PC-3 (cell line): ENCODE measurements at places on chromosomes 4 and X. TPM values are rescaled to one million over a fixed set of nuclear protein-coding genes. Genes with fewer than 3 reads are reported as not detected.
A peak's percentile ranks its signal among the peaks of the same experiment; 100 is the strongest.

DNA sequence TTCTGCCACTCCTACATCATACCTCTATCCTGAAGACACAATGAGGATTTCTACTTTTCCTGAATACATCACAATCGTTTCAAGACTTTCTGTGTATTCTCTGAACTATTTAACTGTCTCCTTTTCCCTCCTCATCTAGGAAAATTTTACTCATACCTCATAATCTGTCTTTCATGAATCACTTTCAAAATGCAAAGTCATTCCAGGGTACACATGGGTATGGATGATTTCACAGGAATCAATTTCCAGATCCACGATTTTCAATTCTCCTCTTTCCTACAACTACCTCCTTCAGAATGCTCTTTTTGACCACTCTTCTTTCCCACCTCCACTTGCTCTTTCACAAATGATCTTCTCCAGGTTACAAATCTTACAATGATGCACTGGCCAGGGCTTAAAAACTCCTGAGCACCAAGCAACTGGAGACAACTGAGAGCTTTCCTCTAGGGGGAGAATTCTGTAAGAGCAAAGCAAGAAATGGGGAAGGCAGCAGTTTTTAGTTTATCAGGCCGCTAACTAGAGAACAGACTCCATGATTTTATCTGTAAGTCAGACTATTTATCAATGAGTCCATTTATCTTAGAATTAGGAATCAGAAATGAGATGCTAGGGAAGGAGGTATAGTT lies 116.4 kb downstream of the PPP3CA start:
- peak; percentile 7 for DNase-seq

DNA sequence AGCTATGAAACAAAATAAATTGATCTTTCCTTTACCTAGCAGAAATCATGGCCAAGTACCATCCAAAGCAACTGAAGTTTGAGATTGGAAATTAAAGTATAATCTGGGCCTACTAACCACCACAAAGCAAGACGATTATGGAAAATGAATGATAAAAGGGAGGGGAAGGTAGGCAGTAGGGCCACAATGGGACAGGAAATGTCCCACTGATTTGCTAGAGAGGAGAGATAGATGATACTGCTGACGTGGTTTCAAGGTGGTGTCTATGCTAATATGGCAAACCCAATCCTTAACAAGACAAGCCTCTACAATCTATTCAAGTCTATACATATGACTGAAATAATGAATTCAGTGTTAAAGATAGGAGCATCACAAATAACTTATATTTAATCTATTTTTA lies 6.1 kb downstream of the TMPRSS11F start:
- no peak for DNase-seq

DNA sequence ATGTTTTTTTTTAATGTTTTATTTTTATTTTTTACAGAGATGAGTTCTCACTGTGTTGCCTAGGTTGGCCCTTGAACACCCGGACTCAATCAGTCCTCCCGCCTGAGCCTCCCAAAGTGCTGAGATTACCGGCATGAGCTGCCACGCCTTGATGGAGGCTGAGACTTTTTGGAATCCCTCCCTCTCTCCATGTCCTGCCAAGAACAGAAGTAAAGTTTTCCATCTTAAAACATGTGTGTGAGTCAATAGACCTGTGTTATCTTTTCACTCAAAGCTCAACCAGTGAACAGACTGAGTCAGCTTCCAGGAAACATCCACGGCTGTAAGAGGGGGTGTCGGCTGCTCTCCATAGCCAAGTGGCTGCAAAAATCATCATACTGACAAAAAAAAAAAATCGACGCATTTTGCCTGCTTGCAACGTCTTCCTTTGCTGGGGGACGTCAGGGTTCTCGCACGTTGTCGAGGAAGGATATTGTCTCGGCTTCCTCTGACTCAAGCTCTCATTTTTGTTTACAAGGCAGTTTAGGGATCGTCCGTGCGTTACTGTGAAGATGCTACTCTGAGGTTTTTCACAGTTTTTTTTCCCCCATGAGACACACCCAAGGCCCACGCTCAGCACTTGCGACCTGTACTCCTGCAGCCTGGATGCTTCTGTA lies 10.0 kb upstream of the ASMTL start:
- peak; percentile 52 for DNase-seq

DNA sequence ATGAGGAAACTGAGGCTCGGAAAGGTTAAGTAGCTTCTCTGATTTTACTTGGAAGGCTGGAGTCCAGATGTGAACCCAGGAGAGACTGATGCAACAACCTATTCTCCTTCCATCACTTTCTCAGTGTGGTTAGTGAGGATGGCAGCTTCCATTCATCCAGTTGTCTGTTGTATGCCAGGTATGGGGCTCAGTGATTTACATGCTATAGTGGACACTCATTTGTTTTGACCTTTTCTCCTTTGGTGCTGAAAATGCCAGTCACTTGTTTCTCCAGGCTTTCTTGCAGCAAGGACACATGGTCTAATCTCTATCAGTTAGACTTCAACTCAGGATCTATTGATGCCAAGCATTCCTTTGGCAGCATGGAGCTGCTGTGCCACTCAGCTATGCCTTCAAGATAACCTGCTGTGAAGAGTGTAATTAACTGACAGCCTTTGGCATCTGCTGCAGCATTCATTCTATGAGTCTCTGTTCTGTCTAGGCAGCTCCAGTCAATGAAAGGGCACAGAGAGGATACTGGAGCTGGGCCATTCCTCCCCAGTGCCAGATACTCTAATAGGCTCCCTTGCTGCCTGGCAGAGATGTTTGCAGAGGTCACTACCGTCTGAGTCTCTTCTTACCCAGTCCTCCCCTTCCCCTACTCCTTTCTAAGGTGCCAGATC lies 11.0 kb upstream of the CWH43 start:
- no peak for DNase-seq

DNA sequence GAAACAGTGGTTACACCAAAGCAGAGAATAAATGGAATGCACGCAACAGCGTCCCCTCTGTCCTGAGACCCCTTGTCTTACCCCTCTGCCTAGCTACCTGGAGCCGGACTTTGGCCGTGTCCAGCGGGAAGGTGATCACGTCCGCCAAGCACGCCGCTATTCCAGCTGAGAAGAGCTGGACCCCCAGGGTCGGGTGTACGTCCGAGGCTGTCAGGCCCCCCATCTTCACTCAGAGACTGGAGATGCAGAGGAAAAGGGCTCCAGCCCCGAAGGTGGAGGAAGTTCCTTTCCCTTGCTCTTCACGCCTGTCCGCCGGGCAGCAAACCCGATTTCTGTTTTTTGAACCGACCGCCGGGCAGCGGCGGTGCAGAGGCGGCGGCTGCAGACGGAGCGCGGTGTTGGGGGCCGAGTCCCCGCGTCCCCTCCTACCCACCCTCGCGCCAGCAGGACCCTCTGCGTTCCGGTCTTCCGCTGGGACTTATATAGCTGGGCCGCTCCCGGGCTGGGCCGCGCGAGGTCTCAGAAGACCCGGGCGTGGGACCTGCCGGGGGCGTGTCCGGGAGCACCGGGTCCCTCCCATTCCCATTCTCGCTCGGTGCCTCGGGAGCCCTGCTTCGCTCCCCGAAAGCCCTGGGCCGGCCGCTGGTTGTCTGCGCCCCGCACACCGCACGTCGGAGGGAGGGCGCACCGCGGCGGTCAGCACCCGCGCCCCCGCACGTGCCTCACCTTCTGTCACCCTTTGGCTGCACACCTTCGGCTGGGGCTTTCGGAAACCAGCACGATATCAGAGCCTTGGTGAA lies at the start of gene UCP1:
TSS of gene UCP1 (minus strand) at position 455 of the 800 bp plus-strand sequence. CDS start at position 223, 232 bp downstream.
- no peak for DNase-seq

DNA sequence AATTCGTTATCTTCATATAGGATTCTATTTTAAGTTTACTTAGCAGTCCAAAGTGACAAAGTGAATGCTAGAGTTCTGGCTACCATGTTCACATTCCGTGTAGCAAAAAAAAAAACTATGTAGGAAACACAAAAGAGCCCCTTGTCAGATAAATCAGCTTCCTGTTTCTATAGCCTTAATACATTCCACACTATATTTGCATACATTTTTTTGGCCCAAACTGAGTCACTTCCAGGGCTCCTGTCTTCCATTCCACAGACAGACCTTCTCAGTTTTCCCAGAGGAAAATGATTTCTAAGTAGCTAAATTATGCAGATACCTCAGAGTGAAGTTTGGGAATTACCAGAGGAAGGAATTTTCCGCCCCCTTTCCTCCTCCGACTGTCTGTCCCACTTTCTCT lies 841.9 kb upstream of the HS3ST1 start:
- DNase-seq: no peak

DNA sequence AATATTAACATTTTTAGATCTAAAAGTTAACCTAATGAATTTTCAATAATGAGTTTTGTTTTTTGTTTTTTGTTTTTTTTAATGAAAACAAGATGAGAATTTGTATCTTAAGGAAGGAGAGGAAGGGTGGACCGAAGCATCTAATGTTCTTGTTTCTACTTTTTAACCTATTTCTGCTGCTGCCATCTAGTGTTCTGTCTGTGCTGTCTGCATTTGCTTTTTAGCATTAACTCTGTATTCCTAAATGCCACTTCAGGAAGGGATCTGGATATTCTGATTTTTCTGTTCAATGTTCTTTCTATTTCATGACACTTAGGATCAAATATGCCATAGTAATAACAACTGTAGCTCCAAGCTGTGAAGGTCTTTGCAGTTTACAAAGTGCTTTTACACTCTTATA lies 161.7 kb downstream of the BRWD3 start:
- DNase-seq: peak; percentile 22

GRID2 gene
- total RNA-seq: 2.2 and 3.5 TPM in 2 replicates

PRMT9 gene
- 4.6 and 6.5 TPM in 2 replicates for total RNA-seq

DNA sequence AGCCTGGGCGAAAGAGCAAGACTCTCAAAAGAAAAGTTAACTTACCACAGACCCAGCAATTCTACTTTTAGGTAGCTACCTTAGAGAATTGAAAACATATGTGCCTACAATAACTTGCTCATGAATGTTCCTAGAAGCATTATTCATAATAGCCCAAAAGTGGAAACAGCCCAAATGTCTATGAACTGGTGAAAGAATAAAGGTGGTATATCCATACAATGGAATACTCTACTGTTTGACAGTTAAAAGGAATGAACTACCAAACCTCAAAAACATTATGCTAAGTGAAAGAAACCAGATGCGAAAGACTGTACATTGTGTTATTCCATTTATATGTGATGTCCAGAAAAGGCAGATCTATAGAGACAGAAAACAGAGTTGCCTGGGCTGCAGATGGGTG lies 131.4 kb downstream of the UCHL1 start:
- DNase-seq: no peak

- DNase-seq: no peak
Measured at GRCh38 chrX:125402807-125403206, 83.1 kb downstream of the TEX13C start.

- peak; percentile 67 for DNase-seq
Measured at GRCh38 chr4:75248770-75249407, 265.3 kb downstream of the RCHY1 start.

SATL1 gene
- not detected in 2 replicates for total RNA-seq

DNA sequence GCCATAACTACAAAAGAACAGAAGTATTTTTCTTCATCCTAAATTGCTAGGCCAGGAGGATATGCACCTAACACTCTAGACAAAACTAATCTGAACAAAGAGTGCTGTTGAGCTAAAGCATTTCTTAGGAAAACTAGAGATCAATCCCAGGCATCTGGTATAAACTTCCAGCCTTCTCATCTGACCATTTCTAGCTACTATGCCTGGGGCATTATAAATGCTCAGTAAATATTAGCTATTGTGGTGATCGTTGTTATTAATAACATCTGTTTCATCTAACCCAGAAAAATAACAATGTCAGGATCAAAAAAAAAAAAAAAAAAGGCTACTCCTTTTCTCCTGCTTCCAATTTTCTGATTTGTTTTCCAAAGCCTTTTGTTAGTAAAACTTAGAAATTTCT lies 7.7 kb upstream of the SLC10A6 start:
- DNase-seq: peak; percentile 22

NUP54 gene
- total RNA-seq: 26.7 and 29.2 TPM in 2 replicates

DNA sequence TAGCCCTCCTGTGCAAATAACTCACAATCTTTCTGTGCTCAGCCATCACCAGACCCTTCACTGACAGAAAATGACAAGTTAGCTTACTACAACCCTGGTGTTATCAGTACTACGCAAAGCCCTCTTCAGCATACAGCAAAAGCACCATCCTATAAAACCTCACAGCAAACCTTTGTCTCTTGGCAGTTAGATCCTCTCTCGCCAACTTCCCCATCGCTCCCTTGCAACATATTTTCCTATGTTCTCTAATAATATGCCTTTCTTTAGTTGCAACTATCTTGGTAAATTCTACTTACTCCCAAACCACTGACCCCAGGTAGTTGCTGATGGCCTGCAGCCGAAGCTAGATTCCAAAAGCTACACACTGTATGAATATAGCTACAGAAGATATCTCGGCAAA lies 856.9 kb upstream of the FRG1 start:
- DNase-seq: no peak

DNA sequence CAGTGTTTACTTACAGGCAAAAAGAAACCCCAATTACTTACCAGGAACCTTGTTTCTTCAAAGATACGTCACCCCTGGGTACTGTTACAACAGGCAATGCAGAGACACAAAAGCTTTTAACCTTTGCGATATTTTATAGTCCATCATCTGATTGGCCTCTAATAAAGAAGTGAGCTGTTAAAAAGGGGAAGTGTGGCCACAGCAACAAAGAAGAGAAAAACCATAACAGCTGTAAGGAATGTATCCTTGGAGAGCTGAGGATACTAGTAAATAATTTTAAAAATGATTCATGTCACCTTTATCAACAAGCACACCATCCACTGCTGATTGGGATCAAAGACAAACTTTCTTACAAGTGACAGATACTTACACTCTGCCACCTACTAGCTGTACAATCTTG lies 14.1 kb downstream of the GABRA4 start:
- no peak for DNase-seq

GRCh38 chr4:53899586-53900270 lies 164.7 kb downstream of the CHIC2 start:
- DNase-seq: no peak

DNA sequence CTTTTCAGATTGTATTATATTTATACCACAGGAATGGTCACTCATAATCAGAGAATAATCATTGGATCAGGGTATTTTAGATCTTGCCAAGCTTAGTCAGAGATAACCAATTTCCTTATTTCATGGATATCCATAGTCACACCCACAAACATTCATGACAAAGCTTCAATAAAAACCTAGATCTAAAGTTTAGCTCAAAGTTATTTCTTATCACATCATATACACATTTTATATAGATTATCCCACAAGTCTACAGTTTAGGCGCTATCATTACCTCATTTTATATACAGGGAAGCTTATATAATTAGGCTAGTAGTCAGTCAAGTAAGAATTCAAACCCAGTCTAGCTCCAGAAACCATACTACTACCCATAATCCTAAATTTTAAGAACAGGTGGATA lies 82.3 kb downstream of the SLC10A7 start:
- no peak for DNase-seq
